ENCODE measurements at places on chromosomes 1 and 21.

GRCh38 chr1:160768295-160768657 is 27.7 kb upstream of the LY9 start:
- no peak for DNase-seq

GRCh38 chr1:18710002-18710401 is 79.4 kb downstream of the PAX7 start:
- DNase-seq, result no peak

- no peak for DNase-seq
These were observed 57.9 kb downstream of the SLC37A1 start for GRCh38 chr21:42571391-42572150.

DNA sequence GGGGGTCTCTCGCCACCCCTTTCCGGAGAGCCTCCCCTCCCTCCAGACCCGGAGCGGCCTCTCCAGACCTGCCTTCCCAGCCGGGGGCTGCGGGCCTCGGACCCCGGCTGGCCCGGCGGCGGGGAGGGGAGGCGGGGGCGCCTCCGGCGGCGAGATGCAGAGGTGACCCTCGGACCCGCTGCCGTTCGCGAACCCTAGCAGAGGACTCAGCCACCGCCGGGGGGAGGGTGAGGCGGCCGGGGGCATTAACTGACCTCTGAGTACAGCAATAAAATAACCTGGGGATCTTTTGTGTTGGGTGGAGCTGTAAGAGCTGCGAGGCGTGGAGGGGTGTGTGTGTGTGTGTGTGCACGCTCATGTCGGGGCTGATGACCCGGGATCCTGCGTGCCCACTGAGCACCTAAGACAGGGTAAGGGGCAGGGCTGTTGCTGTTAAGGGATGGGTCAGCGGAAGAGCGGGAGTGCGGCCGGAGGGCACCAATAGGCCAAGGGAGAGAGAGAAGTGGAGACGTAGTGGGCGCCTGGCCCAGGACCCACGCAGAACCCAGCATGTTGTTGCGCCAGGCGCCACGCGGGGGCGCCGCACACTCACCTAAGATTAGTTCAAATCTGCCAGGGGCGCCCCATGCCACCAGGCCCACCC is 6.3 kb downstream of the HAPLN2 start:
- no peak for DNase-seq

DNA sequence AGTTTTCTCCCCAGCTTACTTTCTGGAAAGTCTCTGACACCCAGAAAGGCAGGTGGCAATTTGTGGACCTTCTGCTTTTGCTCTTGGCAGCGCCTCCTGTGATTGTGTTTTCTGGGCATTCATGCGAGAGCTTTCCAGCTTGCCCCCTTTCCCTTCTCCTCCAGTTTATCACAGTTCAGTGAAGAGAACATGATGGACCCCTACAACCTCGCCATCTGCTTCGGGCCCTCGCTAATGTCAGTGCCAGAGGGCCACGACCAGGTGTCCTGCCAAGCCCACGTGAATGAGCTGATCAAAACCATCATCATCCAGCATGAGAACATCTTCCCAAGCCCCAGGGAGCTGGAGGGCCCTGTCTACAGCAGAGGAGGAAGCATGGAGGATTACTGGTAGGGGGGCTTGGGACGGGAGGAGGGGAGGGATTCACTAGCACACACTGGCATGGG is 24.3 kb upstream of the IKBKE start:
- DNase-seq, result no peak

- no peak for DNase-seq
These were observed 18.1 kb downstream of the ARHGEF2 start for GRCh38 chr1:155960081-155960745.

- DNase-seq, result no peak
These were observed 79.1 kb upstream of the ARTN start for GRCh38 chr1:43854473-43854872.

GRCh38 chr1:170214117-170215032 is 68.6 kb downstream of the NTMT2 start:
- DNase-seq, result no peak

GRCh38 chr1:86769065-86769464 is 64.7 kb downstream of the SH3GLB1 start:
- DNase-seq, result no peak

GRCh38 chr1:2128189-2128901 is 66.2 kb downstream of the FAAP20 start:
- DNase-seq, result no peak

DNA sequence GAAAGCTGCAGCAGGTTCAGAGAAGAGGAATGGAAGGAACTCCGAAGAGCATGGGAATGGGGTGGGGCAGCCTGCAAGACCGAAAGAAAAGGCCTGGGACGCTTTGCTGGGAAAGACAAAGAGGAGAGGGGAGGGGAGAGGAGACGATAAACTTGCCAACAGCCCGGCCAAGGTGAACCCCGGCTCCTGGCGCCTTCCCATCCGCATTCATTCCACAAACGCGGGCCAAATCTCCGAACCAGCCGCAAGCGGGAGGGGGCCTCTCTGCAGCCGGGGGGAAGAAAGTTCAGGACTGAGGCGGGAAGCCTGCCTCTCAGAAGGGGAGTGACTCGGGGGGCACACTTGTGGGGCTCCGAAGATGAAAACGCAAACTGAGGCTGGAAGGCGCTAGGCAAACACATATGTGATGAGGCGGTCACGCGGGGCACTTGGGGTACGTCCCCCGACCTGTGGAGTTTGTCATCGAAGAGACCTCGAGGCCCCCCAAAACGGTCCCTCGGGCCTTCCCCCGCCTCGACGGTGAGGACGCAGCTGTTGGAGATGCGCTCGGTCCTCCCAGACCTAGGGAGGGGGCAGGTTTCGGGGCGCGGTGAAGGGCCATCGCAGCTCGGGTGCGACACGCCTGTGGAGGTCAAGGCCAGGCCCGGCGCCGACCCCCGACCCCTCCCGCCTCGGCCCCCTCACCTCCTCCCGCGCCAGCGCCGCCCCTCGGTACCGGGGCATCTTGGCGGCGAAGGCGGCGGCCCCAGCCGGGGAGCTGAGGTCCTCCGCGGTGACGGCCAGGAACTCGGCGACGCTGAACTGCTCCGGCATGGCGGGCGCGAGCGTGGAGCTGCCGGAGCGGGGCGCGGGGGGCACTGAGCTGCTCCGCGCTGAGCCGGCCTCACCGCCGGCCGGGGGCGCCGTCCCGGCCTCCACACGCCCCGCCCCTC is at the start of gene ASAP3:
TSS of gene ASAP3 (minus strand) at position 859 of the 932 bp plus-strand sequence. CDS start at position 813, 46 bp downstream.
- DNase-seq, result no peak

GRCh38 chr1:52367272-52367671 is 1.3 kb upstream of the CC2D1B start:
- DNase-seq, result no peak

DNA sequence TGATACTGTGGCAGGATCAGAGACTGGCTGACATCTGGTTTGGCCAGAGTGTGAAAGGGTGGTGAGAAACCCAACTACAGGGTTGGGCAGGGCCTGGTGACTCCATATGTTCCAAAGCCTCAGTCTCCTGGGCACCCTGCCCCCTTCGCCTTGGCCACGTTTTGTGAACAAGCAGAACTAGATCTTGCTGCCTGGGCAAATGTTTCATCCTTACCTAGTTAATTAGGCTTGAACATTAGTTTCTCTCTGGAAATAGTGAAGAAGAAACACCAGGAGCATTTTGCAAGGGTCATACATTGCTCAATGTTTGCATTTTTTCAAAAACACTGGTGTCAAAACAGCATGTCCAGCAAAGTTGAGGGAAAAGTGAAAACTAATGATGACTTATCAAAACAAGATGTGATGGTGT is 60.5 kb downstream of the MAP3K7CL start:
- DNase-seq, result no peak

DNA sequence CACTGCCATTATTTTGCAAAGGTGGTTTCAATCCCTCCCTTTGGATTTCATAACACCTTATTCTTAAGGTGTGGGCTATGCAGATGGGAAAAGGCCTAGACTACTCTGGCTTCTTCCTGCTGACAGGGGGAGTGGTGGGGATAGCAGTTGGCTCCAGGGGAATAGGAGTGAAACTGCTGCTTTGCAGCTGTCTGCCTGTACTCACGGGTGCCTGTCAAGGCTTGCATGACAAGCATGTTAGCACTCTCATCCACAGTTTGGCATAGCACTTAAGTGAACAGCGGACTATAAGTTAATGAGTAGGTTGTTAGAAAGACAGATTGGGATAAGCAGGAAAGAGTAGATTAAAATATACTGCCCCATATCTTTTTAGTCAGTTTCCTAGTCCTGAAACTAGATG is 287.5 kb upstream of the DAB1 start:
- no peak for DNase-seq
